H1 (cell line): ENCODE measurements at places on chromosomes 6 and 20. TPM values are rescaled to one million over a fixed set of nuclear protein-coding genes. Genes with fewer than 3 reads are reported as not detected.
A peak's percentile ranks its signal among the peaks of the same experiment; 100 is the strongest.

GRCh38 chr6:111725446-111726112, 119.9 kb upstream of the TRAF3IP2 start:
- H3K36me3 ChIP-seq: no peaks in the 10 kb centered on the region
- no peak for DNase-seq
- no peaks in the 10 kb centered on the region for H3K4me1 ChIP-seq
- H3K4me3 ChIP-seq: no peak overlapping the region

- peaks cover 15% of the 10 kb centered on the region; the same call in 1 of the 2 replicates for H3K36me3 ChIP-seq
- peaks cover 3% of the 10 kb centered on the region; the same call in 1 of the 2 replicates for H3K4me1 ChIP-seq
- no peaks in the 10 kb centered on the region for H3K27me3 ChIP-seq
- H3K27ac ChIP-seq: no peak overlapping the region
These were observed 11.8 kb downstream of the FAM83D start for GRCh38 chr20:38937978-38938473.

DNA sequence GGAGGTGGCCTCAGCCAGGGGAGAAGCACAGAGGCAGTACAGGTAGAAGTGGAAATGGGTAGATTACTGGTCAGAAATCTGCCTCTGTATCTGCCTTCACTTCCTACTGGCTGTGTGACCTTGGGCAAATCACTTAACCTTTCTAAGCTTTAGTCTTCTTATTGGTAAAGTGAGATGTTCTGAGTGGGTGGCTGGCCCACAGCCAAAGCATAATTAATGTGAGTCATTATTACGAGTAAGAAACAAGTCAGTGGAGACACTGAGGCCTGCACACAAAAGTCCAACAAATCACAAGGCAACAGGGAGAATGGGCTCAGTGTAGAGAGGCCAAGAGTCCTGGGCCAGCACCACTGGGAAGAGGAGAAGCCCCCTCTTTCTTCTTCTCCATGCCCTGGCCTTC, 39.1 kb downstream of the NRN1 start:
- H3K27ac ChIP-seq: no peak overlapping the region
- H3K4me3 ChIP-seq: no peak overlapping the region

PLN gene
- not detected in 2 replicates for total RNA-seq

DNA sequence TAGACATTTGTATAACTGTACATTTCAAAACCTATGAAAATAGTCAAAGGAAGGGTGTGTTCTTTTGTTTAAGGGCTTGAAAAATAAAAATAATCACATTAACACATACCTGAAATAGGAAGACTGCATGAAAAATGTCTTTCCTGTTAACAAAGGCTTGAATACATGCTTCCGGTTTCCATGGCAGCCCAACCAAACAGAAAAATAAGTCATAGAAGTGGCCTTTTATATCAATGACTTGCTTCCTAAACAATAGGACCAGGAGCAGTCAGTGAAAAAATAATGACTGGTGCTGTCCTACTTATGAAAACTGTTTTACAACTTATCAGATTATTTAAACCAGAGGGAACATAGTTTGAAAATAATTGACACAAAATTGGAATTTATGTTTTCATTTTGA, 412.6 kb upstream of the PLCB4 start:
- H3K27ac ChIP-seq: no peak overlapping the region
- DNase-seq: no peak
- no peak overlapping the region for H3K4me3 ChIP-seq
- no peaks in the 10 kb centered on the region for H3K27me3 ChIP-seq

HLA-DOB gene
- 0.27 TPM in 1 of 2 replicates, not detected in the other for total RNA-seq

GRCh38 chr6:165661664-165662025, 1.4 kb downstream of the PDE10A start:
- peaks cover 18% of the 10 kb centered on the region for H3K4me1 ChIP-seq
- DNase-seq: no peak
- H3K36me3 ChIP-seq: no peaks in the 10 kb centered on the region
- H3K4me3 ChIP-seq: peak overlapping the region; percentile 56

DNA sequence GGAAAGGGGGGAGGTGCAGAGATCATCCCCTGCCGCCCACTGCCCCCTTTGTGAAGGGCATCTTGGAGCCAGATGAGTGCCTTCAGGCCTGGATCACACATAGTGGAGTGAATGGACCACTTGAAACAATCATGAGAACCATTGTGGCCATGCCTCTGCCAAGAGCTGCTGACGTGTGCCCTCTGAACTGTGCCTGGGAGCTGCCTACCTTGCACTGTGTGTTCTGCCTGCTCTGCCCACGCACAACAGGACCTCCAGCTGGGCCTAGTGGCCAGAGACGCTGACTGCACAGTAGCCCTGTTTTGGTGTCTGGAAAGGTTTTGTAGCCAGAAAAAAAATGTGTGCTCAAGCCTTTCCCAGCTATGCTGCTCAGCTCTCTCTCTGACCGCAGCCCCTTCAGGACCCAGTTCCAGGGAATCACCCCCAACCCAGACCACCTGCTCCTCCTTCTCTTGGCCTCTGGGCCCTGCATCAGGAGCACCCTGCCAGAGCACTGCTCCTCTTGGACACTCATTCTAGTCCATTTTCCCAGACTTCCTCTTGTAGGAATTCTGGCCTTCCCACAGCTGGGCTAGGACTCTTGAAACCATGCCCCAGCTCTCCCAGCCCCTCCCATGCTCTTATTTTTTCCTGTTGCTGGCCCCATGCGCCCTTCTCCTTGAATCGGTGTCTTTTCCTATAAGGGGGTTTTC, 1.6 kb upstream of the ADIG start:
- peaks cover 3% of the 10 kb centered on the region; the same call in 1 of the 2 replicates for H3K36me3 ChIP-seq
- no peak overlapping the region for H3K4me3 ChIP-seq
- H3K27ac ChIP-seq: no peak overlapping the region
- DNase-seq: no peak
- no peaks in the 10 kb centered on the region for H3K27me3 ChIP-seq
- no peaks in the 10 kb centered on the region for H3K4me1 ChIP-seq

- no peak for DNase-seq
- H3K4me3 ChIP-seq: no peak overlapping the region
- no peaks in the 10 kb centered on the region; the same call in 1 of the 2 replicates for H3K4me1 ChIP-seq
- H3K36me3 ChIP-seq: no peaks in the 10 kb centered on the region
These were observed 202.8 kb upstream of the BTBD3 start for GRCh38 chr20:11714886-11715285.

GABRR1 gene
- 0.17 and 0.60 TPM in 2 replicates for total RNA-seq

PEX3 gene
- total RNA-seq: 14.4 and 16.8 TPM in 2 replicates
